ENCODE measurements at places on chromosomes 1 and 21.

GRCh38 chr21:42780617-42781016 is 98.7 kb downstream of the WDR4 start:
- no peak for DNase-seq

- no peak for DNase-seq
Observed at GRCh38 chr1:221696718-221697461, 45.0 kb downstream of the DUSP10 start.

DNA sequence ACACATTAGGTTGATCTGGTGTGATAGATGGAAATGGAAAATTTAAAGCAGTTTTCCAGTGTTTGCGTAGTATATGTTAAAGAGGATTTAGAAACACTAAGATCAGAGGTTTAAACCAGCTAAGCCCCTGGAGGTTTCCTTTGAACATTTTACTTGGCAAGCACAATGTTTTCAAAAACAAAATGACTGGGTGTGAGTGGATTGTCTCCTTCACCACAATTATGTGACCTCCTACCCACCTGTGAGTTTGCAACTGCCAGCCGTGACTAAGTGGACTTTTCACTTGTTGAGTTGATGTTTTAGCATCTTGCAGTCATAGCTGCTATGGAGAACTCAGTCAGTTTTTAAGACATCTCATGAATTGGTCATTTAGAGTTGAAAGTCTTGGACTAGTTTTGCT is 4.7 kb downstream of the CCDC190 start:
- DNase-seq, result no peak

GRCh38 chr21:39390212-39390765 is 41.4 kb upstream of the HMGN1 start:
- no peak for DNase-seq

- DNase-seq, result no peak
Observed at GRCh38 chr1:32774950-32775634, 42.1 kb downstream of the YARS1 start.

GRCh38 chr1:25898223-25899015 is 7.8 kb downstream of the STMN1 start:
- no peak for DNase-seq

- no peak for DNase-seq
Observed at GRCh38 chr1:39174390-39175081, 30.0 kb upstream of the MACF1 start.

DNA sequence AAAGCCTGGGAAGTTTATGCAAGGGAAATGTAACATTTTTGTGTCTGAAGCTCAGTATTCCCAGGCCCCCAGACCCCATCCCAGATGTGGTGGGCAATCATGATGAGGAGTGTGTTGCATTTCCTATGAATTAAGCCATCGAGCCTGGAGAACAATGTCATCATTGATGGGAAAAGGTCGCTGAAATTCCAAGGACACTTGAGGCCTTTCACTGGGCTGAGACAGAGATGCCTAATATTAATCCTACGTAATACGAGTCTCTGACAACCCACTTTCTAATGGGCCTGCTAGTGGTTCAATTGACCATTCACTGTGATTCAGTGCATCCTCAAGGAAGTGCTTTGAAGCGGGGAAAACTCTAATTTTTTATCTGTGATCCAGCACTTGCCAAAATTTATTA is 291.6 kb downstream of the PLPP3 start:
- DNase-seq, result no peak

DNA sequence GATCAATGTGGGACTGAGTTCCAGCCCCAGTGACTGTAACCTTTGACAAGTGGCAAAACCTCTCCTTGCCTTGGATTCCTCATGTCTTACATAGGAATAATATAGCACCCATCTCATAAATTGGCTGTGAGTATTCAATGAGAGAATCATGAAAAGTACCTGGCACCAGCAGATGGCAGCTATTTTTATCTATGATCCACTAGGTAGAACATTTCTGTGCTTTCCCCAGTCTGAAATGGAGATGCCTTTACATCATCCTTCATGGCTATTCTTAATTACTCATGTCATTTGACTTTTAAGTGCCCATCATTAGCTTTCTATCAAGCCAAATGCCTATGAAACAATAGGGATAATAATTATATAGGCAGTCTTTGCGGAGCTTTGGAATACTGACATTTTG is 130.1 kb downstream of the TGFB2 start:
- no peak for DNase-seq

DNA sequence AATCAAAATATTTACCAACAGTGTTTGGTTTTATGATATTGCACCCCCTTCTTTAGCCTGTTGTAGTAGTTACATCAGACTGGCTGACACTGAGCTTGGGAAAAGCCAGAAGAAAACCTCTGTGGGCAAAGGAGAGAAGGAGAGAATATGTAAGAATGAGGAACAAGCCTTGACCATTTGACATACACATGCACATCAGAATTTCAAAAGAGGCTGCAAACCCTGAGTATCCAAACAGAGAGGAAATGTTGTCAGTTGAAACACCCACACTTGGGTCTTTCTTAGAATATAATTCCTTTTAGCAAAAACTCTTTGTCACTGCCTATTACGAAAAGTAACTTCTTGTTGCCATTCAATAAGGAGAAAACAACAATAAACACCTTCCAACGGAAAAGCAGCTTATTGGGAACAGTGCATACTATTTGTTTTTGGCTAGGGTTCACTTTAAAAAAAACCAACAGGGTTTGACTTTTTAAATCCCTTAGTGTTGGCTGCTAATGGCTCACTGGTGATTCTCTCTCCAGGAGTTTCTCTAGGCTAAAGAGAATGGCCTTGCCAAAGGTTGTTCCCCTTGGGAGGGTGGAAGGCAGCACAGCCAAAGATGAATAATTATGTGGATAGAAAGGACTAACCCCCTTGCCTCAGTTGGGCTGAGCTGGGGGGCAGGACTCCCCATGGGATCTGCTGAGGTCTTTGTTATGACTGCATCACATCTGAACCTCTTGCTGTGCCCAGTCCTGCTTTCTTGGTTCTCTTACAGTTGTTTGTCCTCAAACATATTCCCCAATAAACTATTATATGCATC is 48.9 kb downstream of the GORAB start:
- DNase-seq, result peak; percentile 41

GRCh38 chr1:7558481-7558880 is 212.6 kb upstream of the VAMP3 start:
- no peak for DNase-seq

GRCh38 chr1:230117694-230118093 is 50.7 kb downstream of the GALNT2 start:
- DNase-seq, result no peak

- DNase-seq, result no peak
Observed at GRCh38 chr21:41482301-41482700, 25.7 kb downstream of the TMPRSS2 start.

GRCh38 chr1:48999321-48999720 is 222.6 kb upstream of the BEND5 start:
- no peak for DNase-seq

- DNase-seq, result no peak
Observed at GRCh38 chr1:11761988-11762406, at the start of gene C1orf167. Gene C1orf167 (plus strand): TSS chr1:11762193. CDS start chr1:11764401, 2,208 bp downstream.

- DNase-seq, result peak; percentile 0
Observed at GRCh38 chr1:157819896-157820295, at the start of gene FCRL1. Gene FCRL1 (minus strand): TSS chr1:157820120. CDS start chr1:157820037, 83 bp downstream.

GRCh38 chr1:232969799-232970198 is 19.4 kb downstream of the NTPCR start:
- no peak for DNase-seq

GRCh38 chr1:209674957-209675564 is at the start of gene G0S2:
Gene G0S2 (plus strand): TSS chr1:209675412. CDS start chr1:209675685, 273 bp downstream.
- DNase-seq, result no peak

Measured in Kasumi-1 (cell line).